Fibroblast of skin of left quadriceps (primary cell): ENCODE measurements at places on chromosomes 7 and 10.

- no peak for DNase-seq
Observed at GRCh38 chr7:157150882-157151281, 12.2 kb downstream of the UBE3C start.

GRCh38 chr7:5997210-5997808 is 11.5 kb downstream of the PMS2 start:
- peak; percentile 32 for DNase-seq

DNA sequence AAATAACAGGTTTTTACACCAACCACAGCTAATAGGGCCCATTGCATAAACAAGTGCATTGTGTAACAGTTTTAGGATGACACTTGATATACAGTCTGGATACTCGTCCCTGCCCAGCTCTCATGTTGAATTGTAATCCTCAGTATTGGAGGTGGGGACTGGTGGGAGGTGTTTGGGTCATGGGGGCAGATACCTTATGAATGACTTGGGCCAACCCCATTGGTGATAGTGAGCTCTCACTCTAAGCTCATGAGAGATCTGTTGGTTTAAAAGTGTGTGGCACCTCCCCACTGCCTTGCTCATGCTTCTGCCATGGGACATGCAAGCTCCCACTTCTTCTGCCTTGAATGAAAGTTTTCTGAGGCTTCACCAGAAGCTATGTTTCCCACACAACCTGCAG is 136.7 kb downstream of the PDE1C start:
- DNase-seq, result no peak

- DNase-seq, result no peak
Observed at GRCh38 chr10:97969538-97970079, 60.8 kb downstream of the CRTAC1 start.

DNA sequence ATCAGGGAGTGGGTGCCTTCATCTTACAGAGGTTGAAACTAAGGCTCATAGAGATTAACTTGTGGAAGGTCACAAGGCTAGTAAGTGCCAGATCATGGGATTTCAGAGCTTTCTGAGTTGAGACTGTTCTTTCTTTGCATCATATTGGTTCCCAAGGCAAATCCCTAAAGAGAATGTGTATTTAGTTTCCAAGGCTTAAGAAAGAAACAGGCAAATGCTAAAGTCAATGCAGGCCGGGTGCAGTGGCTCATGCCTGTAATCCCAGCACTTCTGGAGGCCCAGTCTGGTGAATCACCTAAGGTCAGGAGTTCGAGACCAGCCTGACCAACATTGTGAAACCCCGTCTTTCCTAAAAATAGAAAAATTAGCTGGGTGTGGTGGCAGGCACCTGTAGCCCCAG is 19.8 kb downstream of the CDK1 start:
- no peak for DNase-seq

GRCh38 chr10:44990965-44991364 is 9.8 kb upstream of the ZNF22 start:
- no peak for DNase-seq

DNA sequence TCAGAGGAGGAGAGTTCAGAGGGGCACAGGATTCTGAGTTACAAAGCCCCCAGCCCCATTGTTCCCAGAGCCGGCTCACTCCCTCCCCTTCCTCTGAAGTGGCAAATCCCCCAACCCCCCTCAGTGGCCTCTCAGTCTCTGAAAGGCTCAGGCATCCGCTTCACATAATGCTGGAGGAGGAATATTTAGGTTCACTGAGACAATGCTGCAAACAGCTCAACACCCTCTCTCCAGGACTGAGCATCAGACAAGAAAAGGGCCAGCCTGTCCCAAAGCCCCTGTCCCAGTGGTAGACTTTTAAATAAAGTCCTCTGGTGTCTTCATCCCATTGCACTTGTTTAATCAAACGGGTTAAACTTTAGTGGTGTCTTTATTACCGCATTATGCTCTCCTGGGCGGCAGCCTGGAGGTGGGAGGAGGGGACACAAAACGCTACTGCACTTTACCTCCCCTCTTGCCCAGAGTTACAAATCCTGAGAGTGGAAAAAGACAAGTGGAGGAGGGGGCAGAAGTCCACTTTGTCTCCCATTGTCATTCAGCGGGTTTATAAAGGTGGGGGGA is 257.9 kb downstream of the FGFR2 start:
- DNase-seq, result no peak

DNA sequence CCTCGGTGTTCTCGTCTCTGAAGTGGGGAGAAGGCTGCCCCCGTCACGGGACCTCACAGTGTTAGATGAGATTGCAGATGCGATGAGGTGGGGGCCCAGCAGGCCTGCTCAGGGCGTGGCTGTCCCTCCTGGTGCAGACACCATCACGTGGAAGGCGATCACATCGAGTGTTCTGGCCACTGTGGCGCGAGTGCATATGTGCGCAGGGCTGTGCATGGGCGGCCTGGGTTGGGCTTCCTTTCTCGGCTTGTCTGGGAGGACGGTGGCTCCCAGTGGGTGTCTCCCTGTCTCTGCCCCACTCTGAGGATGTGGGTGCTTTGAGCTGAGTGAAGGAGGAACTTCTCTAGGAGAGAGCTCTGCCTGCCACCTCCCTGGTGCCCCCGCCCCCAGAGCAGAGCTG is 83.1 kb downstream of the LHPP start:
- no peak for DNase-seq

DNA sequence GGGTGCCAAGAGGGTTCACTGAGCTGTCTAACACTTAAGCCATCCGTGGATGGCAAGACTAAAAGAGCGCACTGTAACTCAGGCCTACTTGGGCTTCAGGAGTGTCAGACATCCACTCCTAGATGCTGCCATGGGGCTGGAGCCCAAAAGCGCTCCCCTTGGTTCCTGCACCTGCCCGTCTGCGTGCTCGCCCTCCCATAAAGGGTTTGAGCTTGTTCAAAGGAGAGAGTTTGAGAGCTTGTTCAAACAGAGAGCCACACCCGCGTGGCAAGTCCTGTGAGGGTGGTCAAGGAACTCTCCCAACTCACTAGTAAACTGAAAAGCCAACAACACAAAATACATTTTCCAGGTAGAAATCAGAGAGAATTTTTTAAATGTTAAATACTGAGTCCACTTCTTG is 256.7 kb downstream of the SEMA3A start:
- DNase-seq, result no peak

DNA sequence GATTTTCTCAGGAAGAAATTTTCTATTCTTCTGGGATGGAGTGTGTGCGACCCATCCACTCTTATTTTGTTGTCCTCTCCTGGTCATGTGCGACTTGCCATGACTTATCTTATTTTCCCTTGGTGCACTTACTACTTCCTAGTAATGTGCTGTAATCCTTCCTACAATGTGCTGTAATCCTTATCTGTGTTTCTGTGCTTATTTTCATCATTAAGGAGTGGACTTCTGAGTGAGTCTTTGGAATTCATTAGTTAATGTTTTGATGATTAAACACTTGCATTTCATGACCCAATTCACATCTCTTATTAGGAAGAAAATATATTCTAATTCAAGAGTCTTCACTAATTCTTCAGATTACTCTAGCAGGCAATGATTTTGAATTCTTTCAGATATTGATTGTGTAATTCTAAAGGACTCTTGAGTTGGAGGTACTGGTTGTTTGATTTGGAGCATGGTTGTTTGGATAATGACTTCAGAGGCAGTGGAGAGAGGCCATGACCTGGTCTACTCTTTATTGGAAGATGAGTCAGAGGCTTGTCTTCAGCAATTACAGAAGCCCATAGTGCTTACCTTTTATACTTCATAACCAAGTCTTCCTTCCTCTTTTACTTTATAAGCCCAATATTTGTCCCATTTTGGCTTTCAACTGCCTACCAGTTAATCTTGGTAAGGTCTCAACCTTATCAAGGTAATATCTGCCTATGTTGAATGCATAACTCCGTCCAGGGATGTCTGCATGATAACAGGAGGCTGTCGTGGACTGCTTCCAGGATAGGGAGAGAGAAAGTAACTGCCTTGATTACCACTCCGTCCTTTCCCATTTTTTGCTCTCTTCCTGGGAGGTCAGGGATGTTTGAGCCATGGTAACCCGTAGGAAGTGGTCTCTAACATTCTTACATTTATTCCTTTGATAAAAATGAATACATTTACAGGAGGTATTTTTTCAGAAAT is 278.3 kb upstream of the SP8 start:
- DNase-seq, result no peak

DNA sequence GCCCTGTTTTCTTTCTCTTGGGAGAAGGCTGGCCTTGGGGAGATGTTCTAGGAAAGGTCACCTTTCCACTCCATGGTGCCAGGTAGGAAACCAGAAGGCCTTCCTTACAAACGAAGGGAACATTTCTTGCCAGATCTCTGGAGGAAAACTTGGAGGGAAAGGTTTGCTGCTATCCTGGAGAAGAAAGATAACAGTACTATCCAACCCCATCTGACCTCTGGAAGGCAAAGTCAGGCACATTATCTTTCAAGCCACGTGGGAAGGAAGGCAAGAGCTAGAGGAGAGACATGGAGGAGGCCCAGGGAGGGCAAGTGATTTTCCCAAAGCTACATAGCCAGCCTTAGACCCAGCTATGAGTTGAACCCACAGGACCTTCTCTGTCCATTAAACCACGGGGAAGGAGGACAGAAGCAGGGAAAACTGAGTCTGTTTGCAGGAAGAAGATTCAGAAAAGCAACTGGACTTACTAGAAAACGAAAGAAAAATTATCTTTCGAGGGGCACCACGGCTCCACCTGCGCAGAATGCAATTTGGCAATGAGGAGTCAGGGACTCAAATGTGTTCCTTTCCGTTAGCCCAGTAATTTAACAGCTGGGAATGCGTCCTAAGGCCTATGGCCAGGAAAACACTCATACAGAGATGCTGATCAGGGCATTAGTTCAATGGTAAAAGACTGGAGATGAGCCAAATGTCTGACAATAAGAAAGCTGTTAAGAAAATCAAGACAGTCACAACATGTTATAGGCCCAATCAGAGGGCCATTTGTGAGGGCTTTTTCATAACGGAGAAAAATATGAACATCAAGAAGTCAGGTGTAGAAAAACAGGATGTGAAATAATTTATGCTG is 32.0 kb upstream of the PSAP start:
- DNase-seq, result no peak

GRCh38 chr10:79400146-79401004 is 45.0 kb downstream of the ZCCHC24 start:
- no peak for DNase-seq

GRCh38 chr7:25777969-25778708 is 373.9 kb upstream of the NFE2L3 start:
- DNase-seq, result no peak

GRCh38 chr7:87231258-87231657 is 11.7 kb upstream of the TMEM243 start:
- no peak for DNase-seq

- no peak for DNase-seq
Observed at GRCh38 chr7:26372249-26372648, 80.6 kb downstream of the SNX10 start.

DNA sequence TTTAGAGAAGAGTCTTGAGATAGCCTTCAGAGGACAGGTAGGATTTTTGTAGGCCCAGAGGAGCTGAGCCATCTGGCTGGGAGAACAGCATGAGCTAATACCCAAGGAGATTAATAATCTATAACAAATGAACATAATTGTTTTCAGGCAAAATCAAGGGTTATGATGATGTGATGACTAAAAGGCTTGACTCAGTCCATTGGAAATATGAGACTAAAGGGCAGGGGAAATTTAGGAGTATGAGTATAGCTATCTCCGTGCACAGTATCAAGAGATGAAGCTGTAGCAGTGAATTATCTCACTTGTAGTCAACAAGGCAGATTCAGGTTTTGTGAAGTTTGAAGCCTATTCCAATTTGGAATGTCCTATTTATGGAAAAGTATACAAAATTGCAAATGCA is 40.1 kb downstream of the CSTF2T start:
- DNase-seq, result no peak

DNA sequence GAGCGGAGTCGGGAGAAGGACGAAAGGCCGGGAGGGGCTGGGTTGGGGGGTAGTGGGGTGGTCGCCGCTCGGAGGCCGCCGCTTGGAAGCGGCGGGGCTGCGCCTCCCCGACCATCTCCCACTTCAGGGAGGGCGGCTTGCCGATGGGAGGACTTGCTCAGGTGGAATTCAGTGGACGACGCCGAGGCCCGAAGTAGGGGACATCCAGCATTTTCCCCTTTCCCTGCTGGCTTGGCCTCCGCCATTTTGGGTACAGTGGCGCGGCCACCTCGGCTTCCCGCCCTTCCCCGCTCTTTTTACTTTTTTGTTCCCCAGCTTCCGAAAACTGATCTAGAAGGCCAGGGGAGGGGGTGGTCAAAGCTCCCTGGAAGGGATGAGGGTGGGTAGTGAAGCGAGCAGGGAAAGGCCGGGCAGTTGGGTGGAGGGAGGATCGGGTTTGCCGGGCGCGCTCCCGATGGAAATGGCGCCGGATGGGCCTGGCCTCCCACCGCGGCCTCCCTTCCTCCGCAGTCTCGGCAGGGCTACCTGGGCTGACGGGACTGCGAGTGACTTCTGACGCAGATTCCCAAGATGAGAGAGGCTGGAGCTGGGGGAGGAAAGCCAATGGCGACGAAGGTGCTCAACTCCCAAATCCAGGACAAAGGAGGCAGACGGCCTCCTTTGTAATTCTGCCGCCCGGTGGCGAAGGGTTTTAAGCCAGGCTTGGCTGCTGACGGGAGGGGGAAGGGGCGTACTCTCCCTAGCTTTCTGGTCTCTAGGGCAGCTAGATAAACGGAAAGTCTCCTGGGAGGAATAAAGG is at the start of gene PBLD:
Gene PBLD (minus strand): TSS at position 670 of the 799 bp plus-strand sequence. CDS start 26,084 bp downstream, outside the sequence.
- peak; percentile 60 for DNase-seq

DNA sequence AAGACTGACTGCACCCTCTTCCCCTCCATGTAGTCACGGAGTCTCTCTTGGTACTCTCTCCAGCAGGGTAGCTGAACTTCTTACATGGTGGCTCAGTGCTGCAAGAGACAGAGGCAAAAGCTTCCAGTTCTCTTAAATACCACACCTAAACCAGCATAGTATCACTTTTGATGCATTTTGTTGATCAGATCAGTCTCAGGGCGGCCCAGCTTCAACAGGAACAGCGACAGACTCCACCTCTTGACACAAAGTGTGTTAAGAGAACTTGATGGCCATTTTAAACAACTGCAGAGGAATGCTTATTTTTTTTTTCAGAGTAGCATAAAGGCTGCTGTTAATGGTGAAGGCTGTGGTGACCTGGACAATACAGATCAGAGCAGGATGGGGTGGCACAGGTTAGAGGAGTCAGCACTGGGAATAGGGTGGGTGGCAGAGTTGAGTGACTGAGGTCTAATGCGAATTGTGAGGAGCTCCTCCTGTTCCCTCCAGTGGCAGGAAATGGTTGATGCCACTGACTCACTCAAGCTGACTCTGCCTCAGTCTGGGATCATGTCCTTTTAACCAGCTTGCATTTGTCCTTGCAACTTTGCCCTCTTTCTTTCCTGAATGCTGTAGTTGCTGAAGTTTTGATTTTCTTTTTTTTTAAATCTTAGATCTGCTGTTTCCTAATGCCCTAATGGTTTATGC is 17.3 kb downstream of the MGAM start:
- no peak for DNase-seq

DNA sequence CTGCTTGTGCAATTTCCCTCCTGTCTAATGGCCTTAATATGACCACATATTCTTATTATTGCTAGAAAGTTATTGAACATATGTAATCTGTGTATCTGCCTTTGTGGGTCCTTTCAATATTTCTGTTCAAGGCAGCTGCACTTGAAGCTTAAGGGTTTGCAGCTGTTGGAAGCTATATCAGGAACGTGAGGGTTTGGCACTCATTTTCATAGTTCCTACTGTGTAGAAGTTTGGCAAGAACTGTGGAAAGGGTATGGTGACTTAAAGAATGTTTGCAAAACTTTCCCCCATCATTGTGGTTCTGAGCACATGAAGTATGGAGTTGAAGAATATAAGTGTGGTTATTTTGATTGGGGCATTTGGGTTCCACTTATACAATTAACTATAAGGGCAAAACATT is 144.7 kb upstream of the SEMA3A start:
- DNase-seq, result no peak
